ENCODE measurements at places on chromosomes 5 and 9. TPM values are rescaled to one million over a fixed set of nuclear protein-coding genes. Genes with fewer than 3 reads are reported as not detected.

DNA sequence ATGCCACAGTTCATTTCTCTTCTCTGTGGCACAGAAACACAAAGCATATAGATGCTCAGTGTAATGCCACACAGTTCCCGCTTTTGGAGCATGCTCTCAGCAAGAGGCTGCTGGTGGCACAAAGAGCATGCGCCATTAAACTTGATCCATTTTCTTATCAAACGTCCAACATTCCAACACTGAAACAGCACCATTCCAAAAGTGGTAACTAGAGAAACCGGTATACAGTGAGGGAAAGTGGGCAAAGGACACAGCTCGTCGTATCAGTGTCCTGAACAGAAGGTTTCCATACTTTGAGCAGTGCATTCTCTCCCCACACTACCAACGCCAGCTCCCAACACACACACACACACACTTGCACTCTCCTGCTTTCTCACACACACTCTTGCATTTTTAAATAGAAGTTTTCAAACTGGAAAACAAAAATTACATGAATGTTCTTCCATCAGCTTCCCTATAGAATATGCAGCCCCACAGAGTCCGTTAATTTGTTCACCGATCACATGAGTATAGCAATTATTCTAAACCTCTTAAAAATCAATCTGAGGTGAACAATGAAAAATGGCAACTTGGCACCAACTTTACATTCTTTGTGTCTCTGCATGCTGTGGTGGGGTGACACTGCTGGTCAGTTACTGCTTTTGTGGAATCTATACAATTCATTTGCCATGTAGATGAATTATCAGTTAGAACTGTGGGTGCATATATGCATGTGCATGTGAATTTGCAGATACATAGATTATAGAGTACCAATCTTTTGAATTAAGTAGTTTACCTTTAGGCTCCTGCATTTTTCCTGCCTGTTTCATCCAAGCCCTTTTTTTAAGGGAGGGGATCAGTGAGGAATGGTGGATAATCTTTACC lies 5.7 kb downstream of the NFIB start:
- no peak for DNase-seq

GRCh38 chr5:138354387-138354786 lies 1.9 kb downstream of the KDM3B start:
- DNase-seq, result no peak

- peak; percentile 96 for DNase-seq
These were observed 38.3 kb downstream of the NR2F1 start for GRCh38 chr5:93621327-93621798.

GRCh38 chr9:129237803-129238202 lies 59.7 kb upstream of the IER5L start:
- peak; percentile 33 for DNase-seq

Gene C5
- 3.0 TPM for total RNA-seq

Gene HRCT1
- total RNA-seq, result 7.8 TPM

- DNase-seq, result no peak
These were observed 123.7 kb downstream of the C9orf50 start for GRCh38 chr9:129497005-129497812.

Gene PCDHA7
- 1.4 TPM for total RNA-seq

- no peak for DNase-seq
These were observed 25.7 kb downstream of the PUM3 start for GRCh38 chr9:2817999-2818803.

DNA sequence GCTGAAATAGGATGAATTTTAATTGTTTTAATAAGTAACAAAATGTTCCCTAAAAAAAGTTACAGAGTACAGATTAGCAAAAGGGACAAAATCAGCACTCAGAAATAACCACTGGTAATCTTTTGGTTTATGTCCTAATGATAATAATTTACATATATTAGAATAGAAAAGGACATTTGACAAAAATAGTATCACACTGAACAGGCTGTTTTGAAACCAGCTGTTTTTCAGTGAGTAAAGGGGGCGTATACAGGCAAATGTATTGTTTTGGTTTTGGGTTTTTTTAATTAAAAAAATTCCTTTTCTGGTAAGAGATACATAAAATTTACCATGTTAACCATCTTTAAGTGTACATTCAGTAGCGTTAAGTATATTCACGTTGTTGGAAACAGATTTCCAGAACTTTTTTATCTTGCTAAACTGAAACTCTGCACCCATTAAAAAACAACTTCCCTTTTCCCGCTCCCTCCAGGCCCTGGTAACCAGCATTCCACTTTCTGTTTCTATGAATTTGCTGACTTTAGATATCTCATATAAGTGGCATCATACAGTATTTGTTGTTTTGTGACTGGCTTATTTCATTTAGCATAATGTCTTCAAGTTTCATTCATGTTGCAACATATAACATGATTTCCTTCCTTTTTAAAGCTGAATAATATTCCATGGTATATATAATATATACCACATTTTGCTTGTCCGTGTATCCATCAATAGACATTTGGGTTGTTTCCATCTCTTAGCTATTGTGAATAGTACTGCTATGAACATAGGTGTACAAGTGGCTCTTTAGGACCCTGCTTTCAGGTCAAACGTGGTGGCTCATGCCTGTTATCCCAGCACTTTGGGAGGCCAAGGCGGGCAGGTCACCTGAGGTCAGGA lies 20.6 kb upstream of the LARP1 start:
- no peak for DNase-seq

GRCh38 chr9:30534896-30535295 lies 1849.5 kb upstream of the ACO1 start:
- no peak for DNase-seq

DNA sequence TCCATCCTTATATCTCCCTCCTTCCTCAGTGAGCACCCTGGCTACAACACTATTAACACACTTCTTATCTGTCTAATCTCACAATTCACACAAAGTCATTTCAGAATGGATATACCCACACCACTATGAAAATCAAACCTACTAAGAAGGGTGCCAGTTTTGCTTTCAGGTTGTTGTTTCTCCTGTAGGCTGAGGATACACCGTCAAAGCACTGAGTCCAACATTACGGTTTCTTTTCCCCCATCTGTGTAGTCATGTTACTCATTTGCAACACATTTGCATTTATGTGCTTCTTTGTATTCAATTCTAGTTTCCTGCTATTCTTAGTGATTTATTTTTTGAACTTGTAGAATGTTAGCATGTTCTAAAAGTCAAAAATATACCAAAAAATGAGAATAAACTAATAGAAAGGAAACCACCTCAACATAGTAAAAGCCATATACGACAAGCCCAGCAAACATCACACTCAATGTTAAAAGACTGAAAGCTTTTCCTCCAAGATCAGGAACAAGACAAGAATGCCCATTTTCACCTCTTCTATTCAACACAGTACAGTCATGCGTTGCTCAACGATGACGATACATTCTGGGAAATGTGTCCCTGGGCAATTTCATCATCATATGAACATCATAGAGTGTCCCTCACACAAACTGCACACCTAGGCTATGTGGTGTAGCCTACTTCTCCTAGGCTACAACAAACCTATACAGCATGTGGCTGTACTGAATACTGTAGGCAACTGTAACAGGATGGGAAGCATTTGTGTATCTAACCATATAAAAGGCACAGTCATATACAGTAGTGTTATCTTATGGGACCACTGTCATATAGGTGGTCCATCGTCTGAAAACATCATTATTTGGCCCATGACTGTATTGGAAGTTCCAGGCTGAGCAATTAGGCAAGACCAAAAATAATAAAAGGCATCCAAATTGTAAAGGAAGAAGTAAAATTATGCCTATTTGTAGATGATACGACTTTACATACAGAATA lies 6.3 kb downstream of the ROR2 start:
- no peak for DNase-seq

DNA sequence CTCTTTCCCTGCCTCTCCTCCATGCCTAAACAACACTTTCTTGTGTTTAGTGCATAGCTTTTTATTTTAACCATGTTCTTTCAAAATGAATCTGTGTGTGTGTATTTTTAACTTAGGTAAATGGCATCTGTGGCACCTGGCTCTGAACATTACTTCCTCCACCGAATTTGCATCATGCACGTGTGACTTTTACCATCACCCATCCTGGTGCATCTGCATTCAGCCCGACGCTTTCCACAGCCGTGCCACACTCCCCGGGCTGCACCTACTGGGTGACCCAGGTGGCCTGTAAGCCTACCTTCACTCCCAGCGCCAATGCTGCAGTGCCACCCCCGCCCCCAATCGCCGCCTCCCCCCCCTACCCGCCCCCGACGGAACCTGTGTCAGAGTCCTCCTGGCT lies 12.7 kb upstream of the FCN1 start:
- peak; percentile 63 for DNase-seq

Gene CAPSL
- total RNA-seq, result not detected

DNA sequence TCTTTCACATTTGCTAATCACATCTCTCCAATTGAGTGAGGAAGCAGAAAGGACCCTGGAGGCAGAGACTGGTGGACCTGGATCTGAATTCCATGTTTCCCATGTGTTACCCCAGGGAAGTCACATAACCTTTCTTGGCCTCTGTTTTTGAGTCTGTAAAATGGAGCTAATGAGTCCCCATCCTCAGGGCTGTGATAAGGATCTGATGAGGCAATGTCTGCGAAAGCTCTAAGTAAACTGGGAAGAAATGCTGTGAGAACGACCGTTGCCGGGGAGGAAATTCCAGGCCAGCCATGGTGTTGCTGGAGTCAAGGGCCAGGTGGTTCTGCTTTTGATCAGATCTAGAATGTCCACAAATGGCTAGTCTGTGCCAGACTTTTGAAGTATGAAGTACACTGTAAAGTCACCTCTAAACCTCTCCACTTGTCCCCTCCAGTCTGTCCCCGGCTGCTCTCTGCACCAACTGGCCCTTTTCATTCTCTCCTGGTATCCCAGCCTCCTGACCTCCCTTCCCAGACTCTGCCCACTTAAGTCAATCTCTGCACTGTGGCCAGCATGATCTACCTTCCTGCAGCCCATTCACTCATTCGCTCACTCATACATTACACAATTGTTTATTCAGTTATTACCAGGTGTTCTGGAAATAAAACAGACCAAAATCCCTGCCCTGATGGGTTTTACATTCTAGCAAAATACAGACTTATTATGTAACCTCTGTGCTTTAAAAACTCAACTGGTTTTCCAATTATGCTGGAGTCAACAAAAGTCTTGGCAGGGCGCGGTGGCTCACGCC lies 32.5 kb upstream of the N4BP3 start:
- DNase-seq, result no peak

Gene FABP6
- not detected for total RNA-seq

Gene SYK
- not detected for total RNA-seq

DNA sequence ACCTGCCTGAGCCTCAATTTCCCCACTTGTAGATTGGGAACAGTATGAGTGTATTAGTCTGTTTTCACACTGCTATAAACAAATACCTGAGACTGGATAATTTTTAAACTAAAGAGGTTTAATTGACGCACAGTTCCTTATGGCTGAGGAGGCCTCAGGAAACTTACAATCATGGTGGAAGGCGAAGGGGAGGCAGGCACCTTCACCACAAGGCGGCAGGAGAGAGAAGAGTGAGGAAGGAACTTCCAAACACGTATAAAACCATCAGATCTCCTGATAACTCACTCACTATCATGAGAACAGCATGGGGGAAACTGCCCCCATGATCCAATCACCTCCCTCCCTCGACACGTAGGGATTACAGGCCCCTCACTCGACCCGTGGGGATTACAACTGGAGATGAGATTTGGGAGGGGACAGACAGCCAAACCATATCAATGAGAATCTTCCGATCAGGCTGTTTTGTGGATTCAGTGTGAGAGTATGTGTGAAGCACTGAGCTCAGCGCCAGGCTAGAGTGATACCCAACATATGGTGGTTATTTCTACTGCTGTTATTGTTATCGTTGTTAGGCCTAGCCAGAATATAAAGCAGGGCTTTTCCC lies 14.6 kb upstream of the LMX1B start:
- DNase-seq, result peak; percentile 12

- no peak for DNase-seq
These were observed 258.5 kb downstream of the BNC2 start for GRCh38 chr9:16611983-16612382.

GRCh38 chr9:74795081-74795480 lies 92.6 kb downstream of the TRPM6 start:
- DNase-seq, result no peak

DNA sequence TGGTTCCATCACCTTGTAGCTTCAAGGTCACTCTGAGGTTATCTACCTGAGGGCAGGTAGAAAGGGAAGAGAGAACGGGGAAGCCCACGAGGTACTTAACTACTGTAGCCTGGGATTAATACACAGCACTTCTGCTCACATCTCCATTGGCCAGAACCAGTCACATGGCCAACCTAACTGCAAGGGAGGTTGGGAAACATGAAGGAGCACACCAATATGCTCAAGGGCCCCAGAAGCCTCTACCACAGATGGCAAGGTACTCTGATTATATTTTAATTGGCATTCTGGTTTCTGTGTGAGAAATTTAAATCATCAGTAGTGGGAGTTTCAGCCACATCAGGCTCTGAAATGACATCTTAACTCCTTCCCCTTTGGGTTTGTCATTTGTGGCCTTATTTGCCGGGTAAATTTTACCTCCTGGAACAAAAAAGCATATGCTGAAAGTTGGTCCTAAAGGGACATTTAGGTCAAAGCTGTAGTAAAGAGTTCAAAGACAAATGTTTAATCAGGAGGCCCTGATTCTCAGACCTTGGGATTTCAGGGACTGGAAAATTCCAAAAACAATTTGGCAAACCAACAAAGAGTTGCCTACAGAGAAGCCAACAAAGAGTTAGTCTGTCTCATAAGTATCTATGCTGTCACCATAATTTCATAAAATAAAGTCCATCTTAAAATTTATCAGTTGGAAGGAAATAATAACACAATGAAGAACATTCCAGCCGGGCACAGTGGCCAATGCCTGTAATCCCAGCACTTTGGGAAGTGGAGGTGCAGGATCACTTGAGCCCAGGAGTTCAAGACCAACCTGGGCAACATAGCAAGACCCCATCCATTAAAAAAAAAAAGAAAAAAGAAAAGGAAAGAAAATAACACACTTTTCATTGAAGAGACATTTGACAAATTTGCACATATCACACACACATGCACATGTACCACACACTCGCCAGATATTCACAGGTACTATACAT lies 13.8 kb upstream of the MVB12B start:
- DNase-seq, result no peak

Gene PRKACG
- total RNA-seq, result not detected

Gene C9orf50
- total RNA-seq, result 0.39 TPM

DNA sequence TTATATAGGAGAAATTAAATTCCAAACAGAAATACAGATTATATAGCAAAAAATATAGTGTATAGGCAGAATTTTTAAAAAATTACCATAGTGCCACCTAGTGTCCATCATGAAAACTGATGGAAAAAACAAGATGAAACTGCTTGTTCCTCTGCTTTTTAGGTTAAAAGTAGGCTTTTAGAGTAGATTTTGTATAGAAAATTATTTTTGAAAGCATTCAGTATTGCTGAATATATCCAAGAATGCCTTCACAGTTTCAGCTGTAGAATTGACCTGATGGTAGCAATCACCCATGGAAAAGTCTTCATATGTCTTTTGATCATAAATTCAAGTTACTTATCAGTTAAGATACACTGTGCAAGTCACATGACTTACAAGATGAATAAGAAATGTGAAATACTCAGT lies 19.7 kb downstream of the RIOK2 start:
- DNase-seq, result no peak

Gene FAXDC2
- total RNA-seq, result 2.5 TPM

DNA sequence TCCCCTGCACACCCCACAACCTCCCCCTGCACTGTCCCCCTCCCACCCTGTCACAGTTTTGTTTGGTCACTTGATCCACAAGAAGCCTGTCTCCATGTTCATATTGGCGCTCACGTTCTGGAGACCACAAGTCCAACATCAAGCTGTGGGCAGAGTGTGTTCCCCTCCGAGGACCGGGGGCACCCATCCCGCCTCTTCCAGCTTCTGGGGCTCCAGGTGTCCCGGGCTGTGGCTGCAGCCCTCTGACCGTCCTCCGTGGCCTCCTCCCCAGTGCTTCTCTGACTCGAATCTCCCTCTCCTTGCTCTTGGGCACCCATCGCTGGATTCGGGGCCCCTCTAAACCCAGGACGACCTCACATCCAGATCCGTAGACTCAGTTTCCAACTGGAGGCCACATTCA lies 49.2 kb downstream of the PLEKHG4B start:
- DNase-seq, result no peak

Data from chondrocyte (in vitro differentiated cells).